ENCODE measurements at places on chromosomes 11 and 22.

GRCh38 chr11:134882141-134882540 is 470.1 kb upstream of the B3GAT1 start:
- DNase-seq, result no peak

GRCh38 chr11:72673284-72673942 is 809 bp downstream of the PDE2A start:
- no peak for DNase-seq

DNA sequence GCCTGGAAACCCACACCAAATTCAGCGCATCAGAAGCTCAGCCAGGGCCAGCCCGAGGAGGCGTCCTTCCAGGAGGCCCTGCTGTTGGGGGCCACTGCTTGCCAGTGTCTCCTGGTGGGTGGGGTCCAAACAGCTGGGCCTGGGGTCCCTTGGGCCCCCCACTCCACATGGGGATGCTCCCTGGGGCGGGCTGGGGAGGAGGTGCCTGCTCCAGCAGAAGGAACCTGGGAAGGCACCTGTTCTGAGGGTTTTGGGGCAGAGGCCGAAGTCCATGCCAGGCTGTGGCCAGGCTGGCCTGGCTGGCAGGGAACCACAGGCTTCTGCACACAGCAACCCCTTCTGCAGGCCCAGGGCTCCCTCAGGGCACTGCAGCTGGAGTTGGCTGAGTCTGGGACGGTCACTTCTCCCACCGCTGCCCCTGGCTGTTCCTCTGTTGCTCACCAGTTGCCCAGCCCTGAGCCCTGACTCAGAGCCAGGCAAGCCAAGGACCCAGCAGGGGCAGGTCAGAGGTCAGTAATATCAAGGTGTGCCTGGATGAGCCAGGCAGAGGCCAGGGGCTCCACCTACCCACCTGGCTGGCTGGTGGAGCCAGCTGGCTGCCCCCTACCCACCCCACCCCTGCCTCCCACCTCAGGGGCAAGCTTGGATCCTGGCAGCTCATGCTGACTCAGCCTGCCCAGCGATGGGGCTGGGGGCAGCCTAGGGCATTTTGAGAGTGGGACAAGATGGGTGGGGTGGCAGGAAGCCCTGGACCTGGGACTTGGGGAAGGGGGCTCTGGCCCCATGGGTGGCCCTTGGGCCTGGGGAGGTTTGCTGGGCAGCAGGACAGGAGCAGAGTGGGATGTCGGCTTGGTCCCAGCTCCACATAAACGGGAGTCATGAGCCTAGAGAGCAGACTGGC is 12.0 kb upstream of the PHLDA2 start:
- DNase-seq, result no peak

DNA sequence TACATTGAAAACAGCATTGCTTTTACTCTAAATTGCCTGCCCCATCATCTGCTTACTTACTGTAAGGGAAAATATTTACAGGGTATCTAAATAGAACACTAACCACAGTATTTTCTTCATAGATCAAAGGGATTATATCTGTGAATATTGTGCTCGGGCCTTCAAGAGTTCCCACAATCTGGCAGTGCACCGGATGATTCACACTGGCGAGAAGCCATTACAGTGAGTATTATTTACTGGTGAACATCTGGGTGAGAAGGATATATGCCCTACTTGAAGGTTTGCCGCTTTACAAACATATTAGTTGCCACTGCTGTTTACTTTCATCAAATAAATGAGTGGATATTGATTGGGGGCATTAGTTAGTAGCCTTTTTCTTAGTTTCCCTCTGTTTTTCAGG is 5.9 kb upstream of the CNTF start:
- no peak for DNase-seq

- DNase-seq, result no peak
Observed at GRCh38 chr11:129383502-129383901, 7.9 kb downstream of the BARX2 start.

GRCh38 chr22:42280140-42280539 is 9.7 kb upstream of the TCF20 start:
- no peak for DNase-seq

GRCh38 chr22:32828561-32828960 is 27.1 kb downstream of the TIMP3 start:
- DNase-seq, result no peak

- no peak for DNase-seq
Observed at GRCh38 chr11:3137486-3138177, 27.5 kb downstream of the OSBPL5 start.

- no peak for DNase-seq
Observed at GRCh38 chr11:100753172-100753543, 66.1 kb downstream of the ARHGAP42 start.

GRCh38 chr11:68436985-68437926 is 23.3 kb upstream of the PPP6R3 start:
- DNase-seq, result peak; percentile 8

DNA sequence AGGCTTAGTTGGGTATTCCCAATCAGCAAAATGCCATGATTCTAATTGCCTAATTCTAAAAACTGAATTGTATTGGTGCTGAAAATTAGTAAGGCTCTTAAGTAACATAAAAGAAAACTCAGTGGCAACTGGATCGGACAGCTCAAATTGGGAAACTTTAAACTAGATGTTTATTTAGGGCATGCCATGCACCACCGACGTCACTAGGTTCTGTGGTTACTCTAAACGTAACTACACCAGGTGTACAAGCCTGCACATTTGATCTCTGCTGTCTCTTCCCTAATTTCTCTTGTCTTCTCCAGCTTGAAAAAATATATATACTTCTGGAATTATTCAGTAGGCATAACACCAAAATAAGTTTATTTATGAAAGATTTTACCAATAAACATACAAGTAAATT is 378.2 kb downstream of the DCDC1 start:
- no peak for DNase-seq

GRCh38 chr22:31056986-31057599 is 24.0 kb upstream of the SMTN start:
- DNase-seq, result no peak

GRCh38 chr22:19361501-19362103 is 69.9 kb downstream of the HIRA start:
- DNase-seq, result peak; percentile 72

DNA sequence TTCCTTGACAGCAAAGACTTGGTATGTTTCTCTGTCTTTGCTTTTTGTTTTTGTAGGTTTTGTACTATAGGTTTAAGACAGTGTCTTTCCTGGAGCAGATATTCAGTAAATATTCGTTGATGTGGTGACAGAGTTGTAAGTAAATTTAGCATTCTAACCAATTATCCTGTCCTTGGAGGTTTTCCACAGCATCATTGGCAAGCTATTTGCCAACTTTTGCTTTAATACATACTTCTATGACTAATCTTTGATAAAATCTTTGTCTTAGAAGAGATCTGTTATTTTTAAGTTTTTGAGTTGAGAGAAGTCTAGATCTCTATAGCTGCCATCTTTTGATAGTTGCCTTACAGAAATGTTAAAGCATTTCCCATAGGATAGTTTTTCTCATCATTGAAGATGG is 3.8 kb downstream of the USP47 start:
- no peak for DNase-seq

DNA sequence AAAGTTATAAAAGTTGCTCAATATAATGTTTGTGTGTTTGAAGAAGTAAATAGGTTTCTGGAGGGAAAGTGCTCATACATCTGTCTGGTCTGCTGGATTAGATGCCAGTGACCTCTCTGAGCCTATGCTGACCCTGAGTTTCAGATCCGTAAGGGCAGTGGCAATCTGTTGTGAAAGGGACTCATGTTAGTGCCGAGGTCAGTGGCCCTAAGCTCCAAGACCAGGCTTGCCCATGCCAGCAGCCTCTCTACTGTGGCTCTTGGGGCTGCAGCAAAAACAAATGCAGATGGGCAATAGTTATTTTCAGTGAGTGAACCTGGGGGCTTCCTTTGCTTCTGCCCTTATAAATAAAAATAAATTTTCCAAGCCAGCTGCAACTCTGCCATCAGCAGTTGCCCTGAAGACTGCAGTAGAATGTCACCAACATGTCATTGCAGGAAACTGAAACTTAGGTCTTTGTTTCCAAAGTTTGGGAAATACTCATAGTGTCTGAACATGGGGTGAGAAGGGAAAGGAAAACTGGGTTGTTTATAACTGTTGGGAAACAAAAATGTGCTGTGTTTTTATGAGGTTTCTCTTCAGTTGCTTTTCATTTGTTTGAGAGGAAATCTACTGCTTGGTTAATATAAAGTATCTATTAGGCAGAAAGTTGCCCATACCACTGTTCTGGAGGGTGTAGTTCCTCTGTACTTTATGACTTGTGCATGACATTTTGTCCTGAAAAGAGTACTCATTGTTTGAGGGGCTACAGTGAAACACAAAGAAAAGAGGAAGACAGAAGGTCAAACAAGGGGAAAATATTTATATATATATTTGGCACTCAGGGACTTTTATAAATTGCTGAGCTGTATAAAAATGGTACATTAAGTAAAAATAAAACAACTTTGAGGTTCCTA is 9.5 kb upstream of the MS4A4E start:
- DNase-seq, result no peak

DNA sequence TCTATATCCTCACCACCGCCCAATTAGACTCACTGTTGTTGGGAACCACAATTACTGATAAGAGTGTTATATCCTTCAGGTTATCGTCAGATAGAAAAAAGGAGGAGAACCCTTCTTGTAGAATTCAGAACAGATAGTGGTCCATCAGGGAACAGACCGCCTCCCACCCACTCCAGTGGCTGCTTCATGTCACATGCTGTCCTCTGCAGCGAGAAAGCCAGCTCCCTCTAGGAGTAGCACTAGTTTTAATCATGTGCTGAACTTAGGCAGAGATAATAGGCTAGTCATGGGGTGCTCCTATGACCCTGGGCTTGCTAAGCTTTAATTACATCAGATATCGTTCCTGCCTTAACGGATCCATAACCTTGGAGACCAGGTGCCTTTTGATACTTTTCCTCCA is 51.5 kb upstream of the RAB1B start:
- no peak for DNase-seq

- DNase-seq, result no peak
Observed at GRCh38 chr11:131136486-131136885, 220.2 kb upstream of the SNX19 start.

DNA sequence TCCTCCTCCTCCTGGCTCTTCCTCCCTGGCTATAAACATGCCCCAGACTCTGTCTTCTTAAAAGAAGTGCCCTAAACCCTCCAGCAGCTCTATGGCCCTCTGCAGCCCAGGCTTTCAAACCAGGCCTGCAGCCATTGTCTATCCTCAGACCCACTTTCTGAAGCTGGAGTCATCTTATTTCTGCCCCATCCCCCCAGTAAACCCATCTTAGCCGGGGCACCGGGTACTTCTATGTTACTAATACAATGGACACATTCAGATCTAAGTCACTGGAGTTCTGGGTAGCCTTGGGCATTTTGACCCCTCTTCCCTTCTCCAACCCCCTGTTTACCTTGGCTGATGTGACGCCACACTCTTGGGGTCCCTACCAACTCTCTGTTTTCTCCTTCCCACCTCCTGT is 29.7 kb upstream of the CACNG2 start:
- DNase-seq, result no peak

DNA sequence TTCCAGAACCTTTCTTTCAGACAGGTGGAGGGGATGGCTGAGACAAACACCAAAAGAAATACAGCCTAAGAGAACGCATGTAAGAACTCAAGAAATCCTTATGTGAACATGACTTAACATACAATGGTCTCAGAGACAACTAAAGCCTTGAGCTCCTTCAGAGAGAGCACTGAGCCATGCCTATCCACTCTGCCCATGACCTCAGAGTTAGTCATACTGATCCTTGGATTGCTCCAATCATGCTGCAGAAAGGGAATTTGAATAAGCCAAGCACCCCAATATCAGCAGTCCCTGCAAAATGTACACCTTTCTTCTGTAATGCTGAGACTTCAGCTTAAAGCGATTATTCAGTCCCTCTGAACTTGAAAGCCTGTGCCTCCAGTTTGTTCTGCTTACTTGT is 43.2 kb upstream of the CHKA start:
- no peak for DNase-seq

- no peak for DNase-seq
Observed at GRCh38 chr22:48975316-48975741, 852.3 kb downstream of the BRD1 start.

- DNase-seq, result no peak
Observed at GRCh38 chr11:126601550-126602215, 246.2 kb downstream of the ST3GAL4 start.

GRCh38 chr11:31767685-31768084 is 43.4 kb downstream of the PAX6 start:
- DNase-seq, result no peak

DNA sequence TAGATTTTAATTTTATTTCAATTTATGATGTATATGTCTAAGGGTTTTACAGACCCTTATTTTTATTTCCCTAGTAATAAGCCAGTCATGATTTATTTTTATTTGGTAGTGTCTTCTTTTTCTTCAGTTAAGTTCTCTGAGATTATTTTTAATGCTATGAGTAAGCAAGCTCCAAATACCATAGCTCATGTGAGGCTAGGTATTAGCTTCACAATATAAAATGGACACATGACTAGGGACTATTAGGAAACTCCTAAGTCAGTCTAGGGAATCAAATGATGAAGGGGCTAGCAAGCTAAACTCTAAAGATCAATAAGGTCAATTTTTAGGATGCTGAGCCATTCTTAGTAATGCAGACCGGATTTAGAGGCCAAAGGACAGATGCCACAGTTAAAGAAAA is 45.9 kb downstream of the CKAP5 start:
- no peak for DNase-seq

DNA sequence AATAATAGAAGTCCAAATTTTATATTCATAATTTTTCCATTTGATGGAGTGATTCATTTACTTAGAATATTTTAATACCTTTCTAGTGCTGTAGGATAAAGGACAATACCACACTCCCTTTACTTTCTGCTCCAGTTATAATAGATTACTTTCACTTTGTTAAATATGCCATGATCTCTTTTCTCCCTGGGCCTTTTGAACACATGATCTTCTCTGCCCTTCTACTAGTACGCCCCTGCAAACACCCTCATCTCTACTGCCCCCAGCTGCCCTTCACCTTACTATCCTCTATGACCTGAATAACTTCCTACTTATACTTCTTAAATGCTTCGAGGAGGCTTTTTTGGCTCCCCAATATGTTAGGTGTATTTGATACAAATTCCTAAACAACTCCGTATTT is 177.3 kb downstream of the GUCY1A2 start:
- DNase-seq, result no peak

DNA sequence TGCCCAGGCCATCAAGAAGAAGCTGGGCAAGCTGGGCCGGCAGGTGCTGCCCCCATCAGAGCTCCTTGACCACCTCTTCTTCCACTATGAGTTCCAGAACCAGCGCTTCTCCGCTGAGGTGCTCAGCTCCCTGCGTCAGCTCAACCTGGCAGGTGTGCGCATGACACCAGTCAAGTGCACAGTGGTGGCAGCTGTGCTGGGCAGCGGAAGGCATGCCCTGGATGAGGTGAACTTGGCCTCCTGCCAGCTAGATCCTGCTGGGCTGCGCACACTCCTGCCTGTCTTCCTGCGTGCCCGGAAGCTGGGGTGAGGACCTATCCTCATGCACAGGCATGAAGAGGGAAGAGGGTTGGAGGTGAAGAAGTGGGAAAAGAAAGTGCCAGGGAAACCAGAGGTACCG is 5.3 kb upstream of the NHERF4 start:
- no peak for DNase-seq

GRCh38 chr11:2577031-2577990 is 122.5 kb downstream of the KCNQ1OT1 start:
- DNase-seq, result no peak

Measured in CD4-positive, alpha-beta T cell treated with Interferon gamma for 1 hour (primary cell).